ENCODE measurements at places on chromosomes 2 and 18.

DNA sequence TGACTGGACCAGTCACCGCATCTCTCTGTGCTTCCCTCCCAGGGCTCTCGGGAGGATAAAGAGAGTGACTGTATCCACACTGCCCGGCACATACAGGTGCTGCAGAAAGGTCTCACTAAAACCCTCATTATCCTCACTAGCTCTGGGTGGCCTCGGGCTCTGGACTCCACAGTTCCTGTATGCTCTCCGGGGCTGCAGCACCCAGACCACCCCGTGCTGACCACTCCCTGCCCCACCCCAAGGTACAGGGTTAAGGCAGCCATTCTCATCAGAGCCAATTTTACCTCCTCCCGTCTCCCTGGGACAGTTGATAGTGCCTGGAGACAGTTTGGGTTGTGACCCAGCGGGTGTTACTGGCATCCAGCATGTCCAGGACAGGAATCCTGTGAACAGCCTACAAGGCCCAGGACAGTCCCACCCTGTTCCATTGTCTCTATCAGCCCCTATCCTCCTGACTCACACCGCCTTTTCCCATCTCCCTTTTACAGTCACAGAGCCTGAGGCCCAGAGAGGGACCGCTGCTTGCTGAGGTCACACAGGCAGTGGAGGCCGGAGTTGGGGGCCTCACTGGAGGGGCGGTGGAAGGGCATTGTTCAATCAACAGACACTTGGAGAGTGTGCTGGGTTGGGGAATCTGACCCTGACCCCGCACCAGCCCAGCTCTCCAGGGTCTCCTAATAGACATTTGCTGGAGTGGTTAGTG lies 1.7 kb downstream of the ZAP70 start:
- no peak for DNase-seq

- DNase-seq: no peak
These were observed 526.4 kb downstream of the DPP10 start for GRCh38 chr2:114968748-114969400.

GRCh38 chr2:186755066-186755465 lies 61.2 kb downstream of the FAM171B start:
- DNase-seq: no peak

DNA sequence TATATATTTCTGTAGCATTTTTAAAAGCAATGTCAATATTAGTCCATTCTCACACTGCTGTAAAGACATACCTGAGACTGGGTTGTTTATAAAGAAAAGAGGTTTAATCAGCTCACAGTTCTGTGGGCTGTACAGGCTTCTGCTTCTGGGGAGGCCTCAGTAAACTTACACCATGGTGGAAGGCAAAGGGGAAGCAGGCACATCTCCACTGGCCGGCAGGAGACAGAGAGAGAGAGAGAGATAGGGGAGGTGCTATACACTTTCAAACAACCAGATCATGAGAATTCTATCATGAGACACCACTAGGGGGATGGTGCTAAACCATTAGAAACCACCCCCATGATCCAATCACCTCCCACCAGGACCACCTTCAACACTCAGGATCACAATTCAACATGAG lies 43.1 kb downstream of the CHMP3 start:
- DNase-seq: no peak

DNA sequence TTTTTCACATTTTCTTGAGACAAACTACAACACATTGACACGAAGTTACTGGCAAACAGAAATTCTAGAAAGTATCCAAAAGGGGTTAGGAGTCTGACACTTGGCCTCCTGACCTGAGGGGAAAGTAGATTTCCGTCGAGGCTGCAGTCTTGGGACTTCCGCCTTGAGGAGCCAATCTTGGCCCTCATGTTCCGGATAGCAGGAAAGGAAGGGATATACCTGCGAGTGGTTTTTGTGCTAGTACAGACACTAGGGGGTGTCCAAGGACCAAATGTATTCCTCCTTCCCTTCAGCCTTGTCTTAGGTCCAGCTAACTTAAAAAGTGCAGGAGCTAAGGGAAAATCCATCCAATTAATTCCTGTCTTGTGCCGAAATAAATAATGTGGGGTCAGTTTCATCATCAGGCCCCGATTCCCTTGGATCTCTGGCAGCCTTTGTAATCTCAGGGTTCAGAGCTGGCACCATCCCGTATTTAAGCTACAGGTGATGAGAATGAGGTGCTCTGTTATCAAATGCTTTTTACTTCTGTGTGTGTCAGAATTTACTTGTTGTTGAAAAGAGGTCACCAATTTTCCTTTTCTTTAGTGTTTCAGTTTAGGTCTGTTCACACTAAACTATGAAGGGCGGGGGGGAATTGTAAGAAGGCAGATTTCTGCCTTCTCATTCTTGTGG lies 330.2 kb upstream of the FANCL start:
- DNase-seq: no peak

DNA sequence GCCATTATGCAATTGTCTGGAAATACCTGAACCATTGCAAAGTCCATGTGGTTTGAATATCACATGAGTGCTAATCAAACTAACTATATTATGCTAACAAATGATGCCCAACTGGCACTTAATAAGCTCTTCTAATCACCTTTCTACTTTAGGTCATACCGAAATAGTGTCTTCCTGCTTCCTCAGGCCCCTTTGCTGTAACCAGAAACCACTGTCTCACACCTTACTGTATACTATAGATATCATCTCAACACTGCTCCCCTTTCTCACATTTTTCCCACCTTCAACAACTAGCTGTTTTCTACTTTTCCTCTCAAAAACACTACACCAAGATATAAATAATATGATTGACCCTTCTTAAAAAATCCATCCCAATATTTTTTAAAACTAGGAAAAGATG lies 633.9 kb downstream of the BCL11A start:
- no peak for DNase-seq

DNA sequence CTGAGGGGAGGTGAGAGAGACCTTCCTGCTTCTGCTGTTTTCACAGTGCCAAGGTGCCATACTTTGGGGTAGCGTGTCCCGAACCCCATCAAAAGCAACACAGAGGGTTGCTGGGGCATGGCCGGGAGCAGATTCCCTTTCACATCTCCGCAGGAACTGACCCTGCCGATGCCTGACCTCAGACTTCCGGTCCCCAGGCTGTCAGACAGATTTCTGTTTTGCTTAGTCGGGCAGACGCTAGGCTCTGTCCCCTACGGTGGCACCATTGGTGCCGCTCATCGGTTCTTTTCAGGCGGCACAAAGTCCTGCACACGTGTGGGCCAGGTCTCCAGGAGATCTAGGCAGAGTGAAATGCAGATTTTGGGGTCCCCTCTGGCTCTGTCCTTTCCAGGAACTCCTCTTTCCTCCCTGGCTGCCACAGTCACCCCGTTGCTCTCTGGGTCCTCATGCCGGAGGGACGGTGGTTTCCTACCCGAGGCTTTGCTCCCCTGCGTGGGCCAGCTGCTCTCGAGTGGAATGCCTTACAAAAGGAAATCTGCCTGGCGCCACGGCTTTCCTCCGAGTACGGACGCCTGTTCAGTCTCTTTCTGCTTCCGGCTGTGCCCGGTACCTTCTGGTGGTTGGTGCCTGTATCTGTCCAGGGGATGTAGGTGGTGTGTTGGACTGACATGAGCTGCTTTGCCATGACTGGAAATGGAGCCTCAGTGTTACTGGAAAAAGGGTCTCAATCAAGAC lies 39.3 kb downstream of the RTP5 start:
- no peak for DNase-seq

Data from activated T-helper 1 cell treated with anti-CD3 and anti-CD28 coated beads, Interleukin-2, amount 50 U/mL, for 16 hours (primary cell).